ENCODE measurements at places on chromosomes 7 and 10.

DNA sequence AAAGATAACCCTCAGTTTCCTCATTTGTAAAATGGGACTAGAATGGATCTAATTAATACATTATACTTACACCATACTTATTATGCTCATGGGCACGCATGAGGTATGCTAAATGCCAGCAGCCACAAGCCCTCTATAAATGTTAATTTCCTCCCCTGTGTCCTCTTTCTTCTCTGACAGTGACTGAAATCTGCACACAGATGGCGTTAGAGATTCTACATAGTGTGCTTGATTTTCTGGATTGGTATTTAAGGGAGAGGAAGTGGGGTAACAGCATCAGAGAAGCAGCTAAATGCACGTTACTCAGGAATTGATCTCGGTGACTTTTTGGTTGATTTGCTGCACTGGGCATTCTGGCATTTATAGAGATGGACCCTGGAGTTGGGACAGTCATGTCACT, 568.5 kb downstream of the CALN1 start:
- no peak for DNase-seq

GRCh38 chr10:77501846-77502261, 135.8 kb downstream of the KCNMA1 start:
- DNase-seq: no peak

GRCh38 chr7:45119550-45119949, 8.1 kb upstream of the TBRG4 start:
- no peak for DNase-seq

DNA sequence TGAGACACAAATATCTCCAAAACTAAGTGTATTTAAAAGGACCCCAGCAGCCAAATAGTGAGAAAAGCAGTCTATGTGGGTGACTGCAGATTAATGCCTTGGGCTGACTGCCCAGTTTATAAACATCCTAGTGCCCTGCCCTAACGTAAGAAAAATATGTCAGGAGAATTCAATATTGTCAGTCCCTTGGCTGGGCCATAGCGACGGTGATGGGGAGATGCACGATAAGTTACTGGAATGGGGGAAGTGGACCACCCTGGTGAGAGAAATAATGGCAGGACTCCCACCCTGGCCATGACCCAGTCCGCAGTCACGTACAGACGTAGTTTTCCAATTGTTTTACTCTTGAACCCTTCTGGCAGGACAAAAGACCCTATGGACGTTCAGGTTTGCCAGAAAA, 48.0 kb downstream of the JCAD start:
- no peak for DNase-seq

DNA sequence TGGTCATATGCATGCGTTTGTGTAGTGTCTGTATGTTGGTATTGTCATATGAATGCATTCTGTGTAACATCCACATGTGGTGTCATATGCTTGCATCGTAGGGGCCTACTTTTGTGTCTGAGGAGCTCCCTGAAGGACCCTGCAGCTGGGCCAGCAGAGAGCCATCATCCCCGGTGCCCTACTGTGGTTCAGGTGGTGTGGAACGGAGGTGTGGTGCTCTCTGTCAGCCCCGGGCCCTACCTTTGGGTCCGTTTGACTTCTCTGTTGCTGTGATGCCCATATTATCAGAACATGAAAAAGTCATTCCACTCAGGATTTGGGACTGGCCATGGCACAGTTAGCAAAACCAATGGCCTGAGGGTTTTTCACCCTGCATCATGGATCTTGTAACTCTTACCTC, 217.9 kb downstream of the ADARB2 start:
- DNase-seq: no peak

DNA sequence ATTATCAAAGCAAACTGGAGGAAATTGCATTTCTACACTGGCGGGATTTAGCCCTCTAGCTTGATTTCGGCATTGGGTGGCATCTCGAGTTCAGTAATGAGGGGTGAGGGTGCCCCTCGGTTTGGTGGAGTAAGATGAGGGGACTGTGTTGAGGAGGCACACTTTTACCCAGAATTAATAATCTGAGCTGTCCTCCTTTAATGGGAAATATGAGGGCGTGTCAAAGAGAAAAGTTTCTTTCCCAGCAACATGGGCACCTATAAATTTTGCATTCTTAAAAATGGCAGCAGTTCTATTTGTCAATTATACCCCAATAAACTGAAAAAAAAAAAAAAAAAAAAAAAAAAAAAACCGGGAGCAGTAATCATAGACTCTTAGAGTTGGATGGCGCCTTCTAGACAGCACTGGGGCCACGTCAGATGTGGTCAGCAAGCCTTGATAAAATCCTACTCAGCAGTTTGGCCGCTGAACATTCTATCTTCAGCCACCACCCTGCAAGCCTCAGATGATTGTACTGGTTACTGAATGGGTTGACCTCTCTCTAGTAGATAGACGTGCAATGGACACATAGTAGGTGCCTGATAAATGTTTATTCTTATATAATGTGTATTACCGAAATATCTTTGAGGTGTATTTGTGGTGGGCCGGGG, 931 bp downstream of the PAPSS2 start:
- no peak for DNase-seq

DNA sequence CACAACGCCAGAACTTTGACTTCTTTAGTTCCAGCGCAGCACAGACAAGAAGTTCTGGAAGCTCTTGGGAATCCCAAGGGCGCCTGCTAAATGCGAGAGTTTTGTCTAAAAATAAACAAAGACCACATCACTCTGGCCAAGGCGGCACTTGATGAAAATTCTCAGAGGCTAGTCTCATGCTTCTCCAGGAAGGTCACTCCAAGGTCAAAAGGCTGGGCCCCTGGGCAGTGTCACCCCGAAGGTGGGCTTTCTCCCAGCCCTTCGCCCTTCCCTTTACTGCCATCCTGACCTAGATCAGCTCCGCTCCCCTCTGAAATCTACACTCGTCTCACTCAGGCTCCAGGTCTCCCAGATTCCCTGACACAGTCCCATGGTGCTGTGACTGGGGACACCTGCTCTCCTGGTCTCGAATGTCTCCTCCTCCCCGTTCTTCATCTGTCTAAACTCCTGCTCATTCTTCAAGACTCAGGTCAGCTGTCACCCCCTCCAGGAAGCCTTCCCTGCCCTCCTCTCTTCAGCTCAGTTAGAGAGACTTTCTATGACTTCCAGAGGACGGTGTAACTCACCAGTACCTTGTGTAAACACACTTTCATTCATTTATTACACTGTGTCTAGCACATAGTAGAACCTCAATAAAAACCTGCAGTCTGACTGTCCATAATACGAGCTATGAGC, 10.5 kb downstream of the FAM53B start:
- no peak for DNase-seq

- DNase-seq: no peak
Measured at GRCh38 chr7:4775848-4776623, 613 bp downstream of the AP5Z1 start.

DNA sequence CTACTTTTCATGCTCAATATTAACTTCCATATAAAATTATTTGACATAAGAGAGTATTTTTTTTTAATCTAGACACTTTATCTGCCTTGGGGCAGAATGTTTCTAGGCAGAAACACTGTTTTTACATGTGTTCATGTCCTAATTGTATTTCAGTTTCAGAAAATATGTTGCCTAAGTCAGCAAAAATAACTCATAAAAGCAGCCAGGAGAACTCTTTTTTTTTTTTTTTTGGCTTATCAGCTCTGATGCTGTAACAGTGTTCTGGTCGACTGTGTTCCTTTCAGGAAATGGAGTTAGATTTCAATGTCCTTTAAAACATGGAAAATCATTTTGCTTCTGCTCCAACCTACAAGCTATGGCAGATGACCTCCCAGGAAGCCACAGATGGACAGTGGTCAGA, 63.2 kb upstream of the OPALIN start:
- DNase-seq: no peak

GRCh38 chr10:103712898-103713498, 142.4 kb downstream of the SH3PXD2A start:
- DNase-seq: peak; percentile 60

DNA sequence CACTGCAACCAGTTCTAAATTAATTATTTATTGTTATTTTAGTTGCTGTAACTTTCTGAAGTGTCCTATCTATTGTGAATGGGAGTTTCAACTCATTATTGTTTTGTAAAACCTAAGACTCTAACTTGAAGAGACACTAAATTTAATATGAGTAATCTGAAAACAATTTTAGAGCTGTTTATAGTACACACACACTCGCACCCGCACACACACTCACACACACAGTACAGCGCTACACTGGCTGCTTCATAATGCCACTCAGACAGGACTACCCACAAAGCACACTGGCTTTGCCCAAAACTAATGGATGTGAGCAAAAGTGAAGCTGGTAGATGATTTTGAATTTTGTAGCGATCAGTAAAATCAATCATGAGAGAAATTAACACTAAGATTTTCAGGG, 238.9 kb upstream of the ETV1 start:
- DNase-seq: no peak

DNA sequence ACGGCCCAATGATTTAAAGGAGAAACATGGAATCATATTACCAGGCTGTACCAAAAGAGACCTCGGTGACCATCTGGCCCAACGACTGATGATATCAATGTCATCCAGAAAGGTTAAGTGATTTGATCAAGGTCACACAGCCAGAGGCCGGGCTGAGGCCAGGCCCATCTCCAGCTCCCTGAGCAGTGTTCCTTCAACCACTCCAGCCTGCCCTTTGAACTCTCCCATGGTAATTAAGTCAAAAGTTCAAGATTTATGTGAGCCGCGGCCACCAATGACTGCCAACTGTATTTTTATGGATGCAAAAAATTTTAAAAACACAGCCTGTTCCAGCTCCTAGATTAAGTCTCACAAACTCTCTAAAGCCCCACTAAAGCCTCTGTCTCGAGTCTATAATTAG, 41.8 kb downstream of the FGFR2 start:
- no peak for DNase-seq

GRCh38 chr7:5177060-5177459, 13.0 kb upstream of the WIPI2 start:
- no peak for DNase-seq

DNA sequence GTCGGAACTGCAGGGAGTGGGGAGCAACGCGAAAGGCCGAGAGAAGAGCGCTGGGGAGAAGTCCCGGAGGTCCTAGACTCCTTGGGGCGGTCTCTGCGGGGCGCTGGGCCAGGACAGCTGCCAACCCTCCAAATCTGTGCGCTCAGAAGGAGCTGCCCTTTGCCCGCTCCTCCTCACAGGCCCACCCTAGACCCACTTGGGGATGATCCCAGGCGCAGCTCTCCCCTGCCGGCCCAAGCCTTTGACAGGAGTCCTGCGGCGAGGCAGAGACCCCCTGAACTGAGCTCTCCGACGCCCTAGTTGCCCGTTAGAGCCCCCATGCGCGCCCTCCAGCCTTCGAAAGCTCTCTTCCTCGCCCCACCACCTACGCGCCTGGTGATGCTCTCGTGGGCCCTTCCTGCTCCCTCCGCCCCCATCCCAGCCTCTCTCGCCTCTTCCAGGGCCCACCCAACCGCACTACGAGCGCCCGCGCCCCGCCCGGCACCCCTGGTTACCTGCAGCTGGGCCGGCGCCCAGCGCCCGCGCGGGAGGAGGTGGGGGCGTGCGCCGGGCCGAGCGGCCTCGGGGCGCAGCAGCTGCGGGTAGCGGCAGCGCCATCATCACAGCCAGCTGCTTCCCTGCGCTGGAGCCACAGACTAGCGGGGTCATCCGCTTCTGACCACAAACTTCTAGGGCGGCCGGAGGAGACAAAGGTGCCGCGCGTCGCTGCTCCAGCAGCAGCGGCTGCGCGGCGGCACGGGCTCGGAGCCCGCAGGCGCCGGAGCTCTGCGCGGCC, 353.4 kb downstream of the DNAJB6 start:
- peak; percentile 67 for DNase-seq

DNA sequence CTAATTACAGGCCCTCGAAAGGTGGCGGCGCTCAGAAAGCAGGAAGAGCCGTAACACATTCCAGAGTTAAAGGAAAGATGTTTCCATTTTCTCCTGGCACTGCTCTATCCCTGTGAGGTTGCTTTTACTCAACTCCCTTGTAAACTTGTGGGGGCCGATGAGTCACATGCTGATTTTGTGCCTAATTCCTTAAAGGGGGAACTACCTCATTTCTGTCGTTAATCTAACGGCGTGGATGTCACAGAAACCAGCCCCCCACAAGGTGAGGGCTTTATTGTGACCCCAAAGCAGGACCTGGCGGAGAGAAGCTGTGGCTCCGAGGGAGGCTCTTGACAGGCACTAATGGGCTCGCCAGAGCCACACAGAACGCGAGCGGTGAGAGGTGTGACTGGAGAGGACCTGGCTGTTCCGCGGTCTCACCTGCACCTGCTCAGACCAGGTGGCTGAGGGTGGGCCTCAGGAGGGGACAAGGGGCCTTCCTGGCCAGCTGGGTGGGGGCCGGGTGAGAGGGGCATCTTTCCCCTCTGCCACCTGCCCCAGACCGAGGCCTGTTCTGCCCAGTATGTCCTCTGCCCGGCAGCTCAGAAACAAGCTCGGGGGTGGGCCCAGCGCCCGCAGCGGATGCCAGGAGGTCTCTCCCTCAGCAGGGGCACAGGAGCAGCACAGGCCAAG, 50.9 kb downstream of the CALML3 start:
- DNase-seq: no peak

GRCh38 chr7:140214075-140214684, 37.4 kb upstream of the KDM7A start:
- peak; percentile 68 for DNase-seq

GRCh38 chr7:70704831-70705346, 427.1 kb upstream of the GALNT17 start:
- no peak for DNase-seq

GRCh38 chr7:79590916-79591623, 137.6 kb upstream of the MAGI2 start:
- no peak for DNase-seq

- no peak for DNase-seq
Measured at GRCh38 chr7:90256778-90257177, 11.8 kb downstream of the CFAP69 start.

GRCh38 chr10:59709395-59710125, at the start of gene SLC16A9:
Gene SLC16A9, minus strand, starts transcription at chr10:59709850. Its CDS starts 25,559 bp downstream, at chr10:59684291.
- peak; percentile 67 for DNase-seq

DNA sequence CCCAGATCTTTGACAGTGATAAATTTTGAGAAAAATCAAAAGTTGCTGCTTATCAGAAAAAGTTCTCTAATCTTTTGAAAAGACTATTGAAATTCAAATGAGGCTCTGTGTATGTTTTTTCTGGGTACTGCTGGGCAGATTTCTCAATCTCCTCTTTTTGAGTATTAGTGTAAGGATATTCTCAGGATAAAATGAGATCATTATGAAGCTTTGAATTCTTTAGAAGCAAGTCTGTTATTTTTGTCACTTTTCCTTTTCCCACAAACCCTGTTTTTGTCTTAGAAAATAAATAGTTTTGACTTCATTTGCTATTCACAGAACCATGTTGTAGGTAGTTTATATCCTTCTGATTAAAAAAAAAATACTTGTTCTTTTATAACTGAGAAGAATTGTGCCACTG, 7.9 kb downstream of the STAM start:
- no peak for DNase-seq

GRCh38 chr7:103143868-103144267, 5.0 kb downstream of the NAPEPLD start:
- no peak for DNase-seq

All from spinal cord (tissue), 10 donors.